ENCODE measurements at places on chromosomes 1 and 21.

DNA sequence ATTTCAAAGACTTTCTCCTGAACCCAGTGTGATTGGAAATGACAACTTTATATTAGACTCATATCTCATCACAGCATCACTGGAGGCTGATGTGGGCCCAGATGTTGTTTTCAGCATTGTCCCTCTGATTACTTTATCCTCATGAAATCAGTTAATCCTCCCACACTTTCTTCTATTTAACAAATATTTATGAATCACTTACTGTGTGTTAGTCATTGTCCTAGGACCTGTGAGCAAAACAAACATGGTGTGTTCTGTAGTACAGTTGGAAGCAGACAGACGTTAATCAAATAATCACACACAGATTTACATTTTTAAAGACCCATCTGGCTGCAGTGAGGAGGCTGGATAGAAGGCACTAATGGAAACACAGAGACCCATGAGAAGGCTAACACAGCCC, 383.7 kb downstream of the PRDM2 start:
- DNase-seq: no peak

DNA sequence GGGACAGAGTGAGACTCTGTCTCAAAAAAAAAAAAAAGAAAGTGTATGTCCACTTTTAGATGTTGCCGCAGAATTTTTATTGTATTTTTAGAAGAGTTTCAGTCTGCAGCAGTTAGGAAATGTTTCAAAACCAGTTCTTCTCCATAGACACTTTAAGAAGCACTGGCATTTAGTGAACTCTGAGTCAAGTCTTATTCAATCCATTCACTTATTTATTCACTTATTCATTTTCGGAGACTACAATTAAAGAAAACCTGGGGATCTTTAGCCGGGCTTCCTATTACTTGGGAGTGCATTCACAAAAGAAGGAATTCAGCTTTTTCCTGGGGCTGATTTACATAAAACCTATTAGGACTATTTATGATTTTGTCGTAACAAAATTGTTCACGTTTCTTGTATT, 12.3 kb downstream of the RCAN3 start:
- no peak for DNase-seq

DNA sequence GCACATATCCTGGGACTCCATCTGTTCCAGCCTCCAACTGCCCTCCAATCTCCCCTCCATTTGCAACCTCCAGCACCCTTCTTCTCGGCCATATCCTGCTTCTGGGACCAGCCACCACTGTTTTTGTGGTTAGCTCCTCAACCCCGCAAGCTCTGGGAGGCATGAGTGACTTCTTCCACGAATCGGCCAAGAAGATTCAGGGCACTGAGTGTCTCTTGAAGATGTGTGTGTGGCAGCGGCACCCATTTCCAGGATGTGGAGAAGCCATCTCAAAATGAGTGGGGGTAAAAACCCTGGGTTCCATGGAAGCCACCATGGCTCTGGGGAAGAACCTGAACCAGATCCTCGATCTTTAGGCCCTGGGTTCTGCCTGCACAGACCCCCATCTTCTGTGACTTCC, 194.6 kb downstream of the SLC45A1 start:
- DNase-seq: no peak

DNA sequence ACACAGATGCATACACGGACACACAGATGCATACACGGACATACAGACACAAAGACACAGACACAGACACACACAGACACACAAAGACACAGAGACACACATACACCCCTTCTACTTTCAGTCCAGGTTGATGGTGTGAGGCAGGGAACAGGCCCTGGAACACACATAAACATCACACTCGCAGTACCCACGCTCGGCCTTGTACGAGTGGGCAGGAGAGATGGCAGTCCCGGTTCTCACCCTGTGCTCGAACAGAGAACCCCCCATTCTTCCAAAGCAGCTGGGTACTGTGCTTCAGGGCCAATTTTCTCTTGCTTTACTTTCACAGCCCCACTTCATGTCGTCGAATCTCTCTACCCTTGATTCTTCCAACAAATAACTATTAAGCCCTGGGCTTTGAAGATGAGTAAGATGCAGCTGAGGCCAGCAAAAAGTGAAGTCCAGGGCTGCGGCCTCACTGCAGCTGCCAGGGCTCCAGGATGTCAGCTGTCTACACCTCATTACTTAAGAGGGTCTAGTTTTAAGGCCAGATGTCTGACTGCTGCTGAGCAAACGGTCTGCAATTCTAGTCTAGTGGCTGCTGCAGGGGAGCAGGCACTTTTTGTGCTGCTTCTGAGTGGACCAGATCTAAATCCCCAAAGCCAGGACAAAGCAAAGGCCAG, 90.1 kb downstream of the PGBD5 start:
- DNase-seq: no peak

GRCh38 chr1:153977250-153978240, at the start of gene JTB:
JTB (minus strand) TSS chr1:153977674; CDS start chr1:153977252, 422 bp downstream.
- peak; percentile 64 for DNase-seq

Data from activated CD8-positive, alpha-beta memory T cell treated with anti-CD3 and anti-CD28 coated beads for 48 hours (primary cell).